ENCODE measurements at places on chromosomes 2 and 18.

GRCh38 chr18:22015156-22015555 lies 154.2 kb upstream of the GATA6 start:
- no peak for DNase-seq

GRCh38 chr2:29525921-29526320 lies 395.5 kb downstream of the ALK start:
- DNase-seq, result no peak

GRCh38 chr2:143843686-143844085 lies 676.2 kb downstream of the ZEB2 start:
- DNase-seq, result no peak

DNA sequence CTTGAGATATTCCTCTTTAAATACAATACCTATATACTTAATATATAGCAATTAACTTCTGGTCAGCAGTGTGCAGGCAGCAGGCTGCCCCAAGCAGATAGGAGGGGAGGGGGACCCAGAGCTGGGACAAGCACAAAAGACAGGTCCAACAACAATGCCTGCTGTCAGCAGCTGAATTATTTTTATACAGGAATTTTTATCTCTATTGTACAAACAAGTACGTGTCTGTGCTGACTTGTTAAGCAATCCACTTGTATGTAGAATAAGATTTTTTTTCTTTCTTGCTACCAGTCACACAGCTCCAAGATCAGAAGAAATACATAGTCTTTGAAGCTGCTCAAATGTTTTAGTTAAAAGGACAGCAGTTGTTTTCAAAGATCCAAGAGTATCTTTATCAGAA lies 16.7 kb downstream of the BCL11A start:
- DNase-seq, result no peak

DNA sequence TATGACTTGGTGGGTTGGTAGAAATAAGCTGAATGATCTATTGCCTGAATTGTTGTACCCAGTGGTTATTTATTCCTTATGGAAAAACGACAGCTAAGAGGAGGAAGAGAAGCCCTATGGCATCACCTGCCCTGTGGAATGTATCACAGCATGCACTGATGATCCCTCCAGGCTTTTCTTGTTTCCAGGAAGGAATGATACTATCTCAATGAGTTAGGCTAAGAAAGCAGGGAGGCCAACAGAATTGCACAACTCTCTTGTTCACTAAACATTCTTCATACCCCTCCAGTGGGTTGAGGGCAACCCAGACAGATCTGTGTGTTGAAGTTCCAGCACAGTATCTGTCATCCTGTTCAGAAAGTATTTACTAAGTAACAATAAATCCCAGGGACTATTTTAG lies 1001.7 kb upstream of the GYPC start:
- no peak for DNase-seq

DNA sequence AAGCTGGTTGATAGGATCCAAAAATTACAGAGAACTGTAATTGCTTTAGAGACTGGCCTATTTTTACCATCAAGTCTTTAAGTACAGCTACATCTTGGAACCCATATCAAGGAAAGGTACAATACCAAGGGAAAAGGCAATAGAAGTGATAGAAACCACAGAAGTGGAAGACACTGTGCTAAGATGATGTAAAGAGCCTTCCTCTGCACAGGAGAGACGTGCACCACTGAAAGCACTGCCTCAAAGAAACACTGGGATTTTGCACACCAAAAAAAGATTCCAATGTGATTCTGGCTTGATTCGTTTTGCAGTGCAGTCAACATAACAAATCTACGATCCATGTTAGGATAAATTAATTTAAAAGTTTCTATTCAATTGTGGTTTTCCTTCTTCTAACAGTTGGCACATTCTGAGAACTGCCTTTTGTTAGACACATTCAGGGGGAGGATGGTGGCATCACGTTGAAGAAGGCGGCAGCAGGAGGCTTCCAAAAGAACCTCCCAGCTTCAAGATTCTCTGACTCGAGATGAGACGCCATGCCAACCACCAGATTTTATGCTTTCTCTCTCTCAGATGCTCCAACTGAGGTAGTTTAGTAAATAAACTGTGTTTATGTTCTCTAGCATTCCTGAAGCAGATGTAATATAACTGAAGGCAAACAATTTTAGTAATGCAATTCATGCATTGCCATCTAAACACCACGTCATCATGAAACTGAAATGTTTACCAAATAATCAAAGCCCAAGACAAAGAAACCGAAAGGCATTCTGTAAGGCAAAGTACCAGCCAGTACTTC lies 102.9 kb downstream of the BCL2 start:
- DNase-seq, result no peak

DNA sequence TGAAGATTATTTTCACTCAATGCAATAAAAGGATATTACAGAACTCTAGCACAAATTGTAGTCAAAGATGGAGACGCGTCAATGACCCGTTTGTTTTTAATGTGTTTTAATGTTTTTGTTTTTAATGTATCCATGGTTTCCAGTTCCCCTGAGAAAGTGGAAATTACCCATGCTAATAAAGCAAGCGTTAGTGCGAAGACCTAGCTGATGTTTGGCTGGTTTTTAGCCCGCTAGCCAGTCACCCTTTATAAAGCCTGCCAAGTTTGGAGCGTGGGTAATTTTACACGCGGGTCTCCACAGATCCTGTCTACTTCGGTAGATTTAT lies 430 bp upstream of the CHMP1B start:
- no peak for DNase-seq

DNA sequence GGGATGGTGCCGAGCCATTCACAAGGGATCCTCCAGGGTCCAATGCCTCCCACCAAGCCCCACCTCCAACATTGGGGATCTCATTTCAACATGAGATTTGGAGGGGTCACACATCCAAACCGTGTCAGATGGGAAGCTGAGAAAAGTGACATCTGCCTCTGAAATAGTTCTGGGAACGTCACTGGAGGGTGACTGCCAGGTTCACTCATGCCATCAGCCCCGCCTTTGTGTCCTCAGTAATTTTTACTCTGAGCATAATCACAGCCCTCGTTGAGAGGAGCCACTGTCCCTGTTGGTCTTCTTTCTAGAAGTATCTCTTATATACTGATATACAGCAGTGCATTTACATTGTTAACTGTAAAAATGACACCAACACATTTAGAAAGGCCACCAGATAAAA lies 67.4 kb downstream of the KLHL29 start:
- no peak for DNase-seq

DNA sequence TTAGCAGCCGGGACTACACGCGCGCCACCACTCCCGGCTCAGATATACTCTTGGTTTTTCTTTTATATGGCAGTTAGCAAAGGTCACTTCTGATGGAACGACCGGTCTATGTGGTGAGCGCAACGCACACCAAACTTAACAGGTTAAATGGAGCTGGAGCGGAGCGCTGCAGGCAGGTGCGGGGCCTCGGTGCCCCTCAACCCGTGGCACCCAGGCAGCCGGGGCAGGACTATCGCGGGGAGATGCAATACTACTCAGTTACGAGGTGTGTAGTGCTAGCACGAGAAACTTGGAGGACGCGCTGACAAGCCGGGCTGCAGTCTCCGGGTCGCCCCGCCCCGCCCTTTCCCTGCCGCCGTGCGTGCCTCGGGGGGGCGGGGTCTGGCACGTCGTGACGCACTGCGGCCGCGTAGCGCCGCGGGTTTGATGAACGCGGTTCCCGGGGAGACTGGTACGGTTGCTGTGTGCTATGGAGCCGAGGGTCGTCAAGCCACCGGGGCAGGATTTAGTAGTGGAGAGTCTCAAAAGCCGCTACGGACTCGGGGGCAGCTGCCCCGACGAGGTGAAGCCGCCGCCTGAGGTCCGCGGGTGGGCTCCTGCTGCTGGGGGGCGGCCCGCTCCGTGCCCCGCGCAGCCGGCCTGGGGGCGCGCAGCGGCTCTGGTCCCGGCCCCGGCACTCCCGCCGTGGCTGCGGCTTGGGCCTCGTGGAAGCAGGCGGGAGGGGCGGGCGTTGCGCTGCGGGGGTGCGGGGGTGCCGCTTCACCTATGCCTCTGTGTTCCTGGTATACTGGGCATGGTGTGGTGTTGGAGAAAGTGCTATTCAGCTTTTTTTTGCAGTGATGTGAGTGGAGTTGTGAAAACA lies at the start of gene CCDC138:
CCDC138 (plus strand) TSS at position 418 of the 862 bp plus-strand sequence; CDS start at position 470, 52 bp downstream.
- peak; percentile 82 for DNase-seq

GRCh38 chr18:49400398-49401072 lies 59.9 kb downstream of the DYM start:
- no peak for DNase-seq
